A549 treated with AZD2906 at 1 μM for 4 hours (cell line): ENCODE measurements at places on chromosomes 3 and 15. TPM values are rescaled to one million over a fixed set of nuclear protein-coding genes. Genes with fewer than 3 reads are reported as not detected.

Gene B3GNT5
- 22.6 to 26.9 TPM (median 24.8 TPM) in 5 replicates for total RNA-seq

Gene C15orf62
- 0.03 to 0.06 TPM (median 0.04 TPM) in 4 of 5 replicates, not detected in the other for total RNA-seq

Gene MINDY2
- total RNA-seq, result 4.0 to 5.7 TPM (median 5.3 TPM) in 5 replicates

Gene ZNF80
- total RNA-seq, result not detected in 5 replicates

Gene NEO1
- 30.4 to 35.4 TPM (median 31.9 TPM) in 5 replicates for total RNA-seq

Gene VGLL3
- total RNA-seq, result 6.7 to 11.3 TPM (median 10.7 TPM) in 5 replicates

Gene UMPS
- total RNA-seq, result 40.7 to 51.1 TPM (median 46.5 TPM) in 5 replicates

Gene PLA2G4E
- total RNA-seq, result 0.06 TPM in 1 of 5 replicates, not detected in the others

Gene MAGI1
- total RNA-seq, result 3.3 to 4.4 TPM (median 3.5 TPM) in 5 replicates

Gene PPP1R14D
- total RNA-seq, result 0.14 to 0.21 TPM (median 0.17 TPM) in 3 of 5 replicates, not detected in the others

Gene TERC
- 0.24 to 0.77 TPM (median 0.41 TPM) in 3 of 5 replicates, not detected in the others for total RNA-seq

Gene HRH1
- total RNA-seq, result 5.6 to 6.9 TPM (median 6.2 TPM) in 5 replicates

Gene DLL4
- total RNA-seq, result 2.0 to 2.9 TPM (median 2.5 TPM) in 5 replicates

Gene MYO5C
- total RNA-seq, result 4.8 to 6.6 TPM (median 5.9 TPM) in 5 replicates

Gene CCR2
- total RNA-seq, result not detected in 5 replicates

Gene CASR
- not detected in 5 replicates for total RNA-seq

Gene UBE2E2
- 47.6 to 52.9 TPM (median 48.3 TPM) in 5 replicates for total RNA-seq

Gene SCG5
- total RNA-seq, result 1.4 to 2.1 TPM (median 1.9 TPM) in 5 replicates

Gene CDHR4
- 0.12 to 0.42 TPM (median 0.28 TPM) in 5 replicates for total RNA-seq

Gene NOX5
- 0.17 to 0.35 TPM (median 0.23 TPM) in 5 replicates for total RNA-seq

Gene LTF
- total RNA-seq, result not detected in 5 replicates

Gene GANC
- 5.1 to 8.3 TPM (median 6.1 TPM) in 5 replicates for total RNA-seq

Gene QTRT2
- 19.6 to 25.3 TPM (median 20.7 TPM) in 5 replicates for total RNA-seq

Gene CAMKV
- total RNA-seq, result 0.17 to 0.30 TPM (median 0.23 TPM) in 5 replicates

Gene ITIH3
- total RNA-seq, result 0.14 to 0.29 TPM (median 0.16 TPM) in 5 replicates

Gene SCAANT1
- total RNA-seq, result not detected in 5 replicates

Gene CRYGS
- 0.39 to 0.85 TPM (median 0.63 TPM) in 5 replicates for total RNA-seq

Gene CYP8B1
- total RNA-seq, result 0.02 TPM in 1 of 5 replicates, not detected in the others

Gene SLC28A1
- total RNA-seq, result not detected in 5 replicates

Gene EXD1
- total RNA-seq, result 0.14 to 0.17 TPM (median 0.14 TPM) in 3 of 5 replicates, not detected in the others
